ENCODE measurements at places on chromosomes 7 and 10.

- no peak for DNase-seq
Observed at GRCh38 chr10:13414855-13415254, 66.8 kb upstream of the SEPHS1 start.

DNA sequence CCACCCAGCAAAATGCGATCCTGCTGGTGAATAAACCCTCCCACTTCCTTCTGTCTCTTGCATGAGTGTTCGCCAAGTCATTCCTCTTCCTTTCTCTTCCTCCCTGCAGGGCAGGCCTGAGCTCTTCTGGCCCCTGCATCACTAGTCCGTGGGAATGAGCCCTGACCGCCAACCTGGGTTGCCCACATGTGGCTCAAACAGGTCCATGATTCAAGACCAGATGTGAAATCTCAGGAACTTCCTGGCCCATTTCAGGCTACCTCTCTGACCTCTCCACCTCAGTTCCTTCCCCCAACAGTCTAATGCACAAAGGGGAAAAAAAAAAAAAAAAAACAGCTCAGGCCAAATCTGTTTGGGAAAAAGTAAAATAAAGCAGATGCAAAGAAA lies 5.4 kb upstream of the YWHAG start:
- DNase-seq, result no peak

GRCh38 chr10:4440260-4440659 lies 385.7 kb upstream of the AKR1E2 start:
- DNase-seq, result no peak

GRCh38 chr10:6048281-6049030 lies 13.7 kb downstream of the IL2RA start:
- no peak for DNase-seq

DNA sequence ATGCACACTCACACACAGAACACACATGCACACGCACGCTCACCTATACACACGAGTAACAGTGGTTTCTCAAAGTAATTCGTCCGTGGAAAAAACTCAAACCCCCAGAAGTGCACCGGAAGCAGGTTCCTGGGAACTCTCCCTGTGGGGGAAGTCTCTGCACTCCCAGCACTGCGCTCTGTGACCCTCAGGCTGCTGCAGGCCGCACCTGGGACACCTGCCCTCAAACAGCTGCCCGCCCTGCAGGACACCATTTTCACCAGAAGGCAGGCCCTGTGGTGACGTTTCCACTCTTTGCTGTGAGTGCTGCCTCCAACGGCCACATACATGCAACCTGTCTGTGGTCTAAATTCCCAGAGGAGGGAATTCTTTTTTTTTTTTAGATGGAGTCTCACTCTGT lies 21.3 kb downstream of the YKT6 start:
- no peak for DNase-seq

GRCh38 chr10:21495752-21496342 lies 29.6 kb downstream of the SKIDA1 start:
- peak; percentile 84 for DNase-seq

DNA sequence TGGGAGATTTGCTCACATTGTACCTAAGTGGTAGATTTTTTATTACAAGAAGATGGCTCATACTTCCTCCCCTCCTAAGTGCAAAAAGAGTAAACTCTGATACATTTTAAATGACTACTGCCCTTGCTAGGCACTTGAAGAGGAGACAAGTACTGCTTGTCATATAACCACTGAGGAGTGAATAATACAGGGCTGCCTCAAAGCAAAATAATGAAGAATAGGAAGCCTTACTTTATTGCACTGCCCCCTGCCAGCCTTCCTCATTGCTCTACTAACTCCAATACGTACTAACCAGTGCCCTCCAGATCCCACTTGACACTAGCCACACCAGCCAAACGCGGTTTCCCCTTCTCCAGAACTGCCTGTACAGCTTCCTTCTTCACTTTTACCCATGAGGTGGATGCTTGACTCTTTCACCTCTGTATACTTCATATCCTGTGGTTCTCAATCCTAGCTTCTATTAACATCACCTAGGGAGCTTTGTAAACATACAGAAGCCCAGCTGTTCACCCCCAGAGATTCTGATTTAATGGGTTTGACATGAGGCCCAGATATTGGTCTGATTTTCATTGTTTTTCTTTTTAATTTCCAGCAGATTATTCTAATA lies 11.7 kb upstream of the MTERF1 start:
- no peak for DNase-seq

- no peak for DNase-seq
Observed at GRCh38 chr7:22332461-22332870, 24.5 kb downstream of the RAPGEF5 start.

GRCh38 chr10:131290781-131291180 lies 20.7 kb downstream of the TCERG1L start:
- DNase-seq, result no peak

DNA sequence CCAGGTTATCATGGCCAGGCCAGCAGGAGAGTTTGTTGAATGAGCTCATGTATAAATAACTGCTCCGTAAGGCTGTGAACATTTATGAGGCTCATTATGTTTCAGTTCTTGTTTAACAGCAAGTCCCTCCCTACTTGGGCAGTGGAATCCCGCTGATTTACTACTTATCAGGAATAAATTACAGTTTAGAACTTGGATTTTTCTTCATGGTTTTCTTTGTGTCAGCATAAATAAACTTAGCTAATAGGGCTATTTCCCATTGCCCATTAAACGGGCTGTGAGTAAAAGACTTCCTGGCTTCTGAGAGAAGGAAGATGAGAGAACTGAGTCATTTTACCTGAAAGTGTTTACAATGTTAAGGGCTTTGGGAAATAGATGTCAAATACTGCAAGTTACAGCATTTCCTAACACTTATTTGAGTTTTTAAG lies 701.6 kb upstream of the ANKRD30A start:
- DNase-seq, result no peak

DNA sequence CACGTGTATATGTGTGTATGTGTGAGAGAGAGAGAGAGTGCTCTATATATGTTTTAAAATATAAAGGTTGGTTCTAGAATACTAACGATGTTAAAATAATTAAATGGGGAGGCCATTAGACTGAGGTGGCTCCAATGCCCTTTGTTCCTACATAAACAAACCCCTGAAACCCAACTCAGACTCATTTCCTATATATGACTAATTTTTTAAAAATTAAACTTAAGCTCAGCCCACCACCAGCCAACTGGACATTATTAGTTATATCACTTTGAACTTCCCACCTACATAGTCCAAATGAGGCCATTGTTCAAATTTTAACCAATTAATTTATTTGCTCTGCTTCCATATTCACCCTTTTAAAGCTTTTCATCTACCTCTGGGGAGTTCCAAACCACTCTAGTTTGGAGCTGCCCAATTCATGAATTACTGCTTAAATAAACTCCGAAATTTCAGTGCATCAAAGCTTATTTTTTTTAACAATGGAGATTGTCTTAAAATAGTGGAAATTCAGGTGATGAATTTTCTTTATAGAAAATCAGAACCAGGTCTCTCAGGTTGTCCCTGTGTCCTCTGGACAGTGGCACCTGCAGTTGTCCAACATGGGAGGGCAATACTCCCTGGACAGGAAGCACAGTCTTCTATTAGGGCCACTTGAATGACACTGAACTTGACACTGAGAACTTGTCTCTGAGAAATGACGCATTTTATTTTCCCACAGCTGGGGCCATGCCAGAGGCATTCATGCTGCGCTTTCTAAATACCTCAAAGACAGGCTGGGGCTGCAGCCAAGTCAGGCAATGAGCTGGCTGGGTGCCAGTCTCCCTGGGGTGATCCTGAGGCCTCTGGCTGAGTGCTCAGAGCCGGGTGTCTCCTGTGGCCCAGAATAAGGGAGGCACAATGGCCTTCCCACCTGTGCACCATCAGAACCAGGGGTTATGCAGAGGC lies 109.5 kb upstream of the TMEM72 start:
- no peak for DNase-seq

GRCh38 chr7:33578166-33578565 lies 327.2 kb upstream of the BMPER start:
- DNase-seq, result no peak

GRCh38 chr10:3881622-3882021 lies 96.6 kb upstream of the KLF6 start:
- no peak for DNase-seq

DNA sequence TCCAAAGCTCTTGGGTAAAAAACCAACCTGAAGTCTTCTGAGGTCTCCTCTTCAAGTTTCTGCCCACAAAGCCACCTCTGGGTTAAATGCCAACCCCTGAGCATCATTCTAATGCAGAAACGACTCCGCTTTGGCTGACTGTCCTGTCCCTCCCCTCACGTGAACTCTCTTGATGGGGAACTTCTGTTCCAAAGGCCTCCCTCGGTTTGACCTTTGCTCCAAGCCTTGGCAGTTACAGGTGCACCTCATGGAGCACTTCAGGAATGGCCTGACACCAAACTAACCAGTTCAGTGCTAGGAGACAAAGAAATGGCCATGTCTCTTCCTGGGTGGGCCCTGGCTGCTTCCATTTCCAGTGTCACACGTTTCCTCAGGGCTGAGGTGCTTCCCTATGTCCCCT lies 20.0 kb downstream of the CAMK2G start:
- DNase-seq, result no peak

DNA sequence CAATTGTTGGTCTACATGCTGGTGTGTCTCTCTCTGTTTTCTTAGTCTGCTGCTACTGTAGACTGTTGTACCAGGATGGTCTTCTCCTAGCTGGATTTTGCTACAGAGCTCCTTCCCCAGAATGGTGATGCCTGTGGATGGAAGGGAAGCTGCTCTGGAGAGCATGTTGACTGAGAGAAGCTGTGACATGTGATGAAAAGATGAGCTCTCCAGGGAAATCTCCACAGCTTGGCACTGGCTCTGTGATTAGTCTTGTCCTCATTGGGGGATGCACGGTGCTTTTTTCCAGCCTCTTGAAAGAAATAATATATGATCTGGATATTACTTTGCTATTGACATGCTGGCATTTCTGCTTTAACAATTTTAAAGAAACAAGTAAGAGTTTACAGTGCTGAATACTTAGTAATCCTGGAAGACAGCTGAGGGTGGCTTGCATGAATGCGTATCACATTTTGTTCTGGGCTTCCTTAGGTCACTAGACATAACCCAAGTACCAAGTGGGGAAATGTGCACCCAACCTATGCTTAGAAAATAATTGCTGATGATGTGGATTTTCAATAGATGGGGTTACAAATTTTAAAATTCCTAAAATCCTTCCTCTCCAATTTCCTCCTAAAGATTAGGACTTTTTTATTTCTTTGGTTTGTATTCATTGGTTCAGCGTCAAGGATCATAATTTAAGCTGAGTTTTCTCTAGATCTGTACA lies 849.7 kb downstream of the KCNMA1 start:
- no peak for DNase-seq

DNA sequence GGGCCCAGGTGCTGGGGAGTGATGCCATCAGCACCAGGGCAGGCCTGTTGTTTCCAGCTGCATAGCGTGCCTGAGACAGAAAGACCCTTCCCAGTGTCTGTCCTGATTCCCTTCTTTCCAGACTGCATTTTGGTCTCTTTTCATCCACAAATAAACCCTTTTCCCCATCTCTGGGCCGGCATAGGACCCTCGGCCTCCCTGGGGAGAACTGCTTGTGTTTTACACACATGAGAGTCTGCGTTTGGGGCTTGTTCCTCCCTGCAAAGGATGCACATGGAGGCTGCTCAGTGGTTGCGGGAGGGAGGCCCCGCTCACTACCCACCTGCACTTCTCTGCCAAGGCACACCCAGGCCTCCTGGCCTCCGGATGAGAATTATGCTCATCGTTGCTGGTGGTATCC lies 5.8 kb upstream of the MMP21 start:
- DNase-seq, result no peak
